ENCODE measurements at places on chromosomes 1 and 21.

- no peak for DNase-seq
Observed at GRCh38 chr1:25703671-25704266, 87.2 kb downstream of the MAN1C1 start.

DNA sequence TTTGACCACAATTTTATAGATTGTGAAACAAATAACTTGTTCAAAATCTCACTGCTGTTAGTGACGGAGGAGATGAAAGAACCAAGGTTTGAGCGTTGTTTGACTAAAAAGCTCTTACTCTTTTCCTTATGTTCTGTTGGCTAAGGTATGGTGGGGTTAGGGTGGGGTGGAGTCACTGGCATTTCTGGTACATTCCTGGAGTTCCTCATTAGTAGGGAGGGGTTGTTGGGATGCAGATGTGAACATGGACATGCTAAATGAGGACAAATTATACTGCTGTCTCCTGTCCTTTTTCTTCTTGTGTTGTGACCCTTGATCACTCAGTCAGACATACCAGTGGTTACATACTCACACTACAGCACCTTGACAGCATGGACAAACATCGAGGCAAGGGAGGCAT, 26.2 kb upstream of the CD1D start:
- DNase-seq, result no peak

GRCh38 chr1:44705470-44705869, 25.5 kb downstream of the RNU5D-1 start:
- no peak for DNase-seq

GRCh38 chr1:20949871-20950590, 162.9 kb upstream of the HP1BP3 start:
- no peak for DNase-seq

DNA sequence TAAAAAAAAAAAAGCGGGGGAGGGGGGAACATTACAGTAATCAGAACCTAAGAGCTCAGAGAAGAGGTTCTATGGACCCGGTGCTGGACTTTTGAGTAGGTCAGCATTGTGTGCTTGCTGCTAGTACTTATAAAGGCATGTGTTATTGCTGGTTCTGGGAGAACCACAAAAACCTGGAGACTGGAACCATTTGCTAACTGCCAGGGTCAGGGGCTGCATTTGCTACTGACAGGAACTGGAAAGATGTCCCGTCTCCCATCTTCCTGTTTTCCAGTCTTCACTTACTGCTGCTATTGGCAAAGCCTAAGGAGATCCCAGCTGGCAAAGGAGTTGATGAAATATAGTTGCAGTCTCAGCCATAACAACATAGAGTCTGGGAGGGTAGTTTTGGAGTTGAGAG, 4.3 kb downstream of the RNF2 start:
- no peak for DNase-seq

DNA sequence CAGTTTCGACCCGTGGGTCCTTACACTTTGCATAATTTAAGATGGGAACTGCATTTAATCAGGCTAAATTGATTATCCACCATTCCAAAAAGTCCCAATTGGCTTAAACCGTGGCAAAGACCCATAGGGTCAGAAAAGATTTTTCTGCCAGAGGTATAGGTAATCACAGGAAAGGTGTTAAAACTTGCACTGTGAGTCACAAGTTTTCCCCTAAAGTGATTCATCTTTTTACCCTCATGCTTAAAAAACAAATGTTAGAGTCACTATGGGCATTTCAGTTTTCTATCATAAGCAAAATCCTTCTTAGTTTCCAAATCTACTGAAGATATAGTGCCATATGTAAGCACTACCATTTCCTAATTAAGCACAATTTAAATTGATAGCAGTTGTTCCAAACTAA, 1079.8 kb downstream of the ADGRL2 start:
- no peak for DNase-seq

- DNase-seq, result no peak
Observed at GRCh38 chr21:18248171-18248570, 3.5 kb downstream of the CHODL start.

DNA sequence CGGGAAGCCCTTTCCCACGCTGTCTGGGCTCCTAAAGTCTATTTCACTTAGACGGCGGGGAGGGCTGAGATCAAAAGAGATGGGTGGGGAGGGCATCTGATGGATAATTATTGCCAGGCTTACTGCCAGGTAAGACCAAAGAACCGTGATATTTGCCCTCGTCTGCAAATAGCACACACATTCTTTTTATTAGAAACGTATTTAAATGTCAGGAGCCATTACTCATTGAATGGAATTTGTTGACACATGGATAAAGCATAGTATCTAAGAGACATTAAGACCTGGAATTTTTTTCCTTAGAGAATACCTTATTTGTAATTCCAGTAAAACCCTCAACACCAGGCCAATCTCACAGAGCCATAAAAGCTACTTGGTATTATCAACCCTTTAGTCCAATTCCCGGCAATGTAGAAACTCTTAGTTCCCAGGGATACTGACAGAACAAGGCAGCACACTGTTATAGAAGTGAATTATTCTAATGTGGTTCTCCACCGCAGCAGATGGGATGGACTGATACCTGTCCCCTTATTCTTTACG, 10.6 kb downstream of the URB1 start:
- DNase-seq, result no peak

DNA sequence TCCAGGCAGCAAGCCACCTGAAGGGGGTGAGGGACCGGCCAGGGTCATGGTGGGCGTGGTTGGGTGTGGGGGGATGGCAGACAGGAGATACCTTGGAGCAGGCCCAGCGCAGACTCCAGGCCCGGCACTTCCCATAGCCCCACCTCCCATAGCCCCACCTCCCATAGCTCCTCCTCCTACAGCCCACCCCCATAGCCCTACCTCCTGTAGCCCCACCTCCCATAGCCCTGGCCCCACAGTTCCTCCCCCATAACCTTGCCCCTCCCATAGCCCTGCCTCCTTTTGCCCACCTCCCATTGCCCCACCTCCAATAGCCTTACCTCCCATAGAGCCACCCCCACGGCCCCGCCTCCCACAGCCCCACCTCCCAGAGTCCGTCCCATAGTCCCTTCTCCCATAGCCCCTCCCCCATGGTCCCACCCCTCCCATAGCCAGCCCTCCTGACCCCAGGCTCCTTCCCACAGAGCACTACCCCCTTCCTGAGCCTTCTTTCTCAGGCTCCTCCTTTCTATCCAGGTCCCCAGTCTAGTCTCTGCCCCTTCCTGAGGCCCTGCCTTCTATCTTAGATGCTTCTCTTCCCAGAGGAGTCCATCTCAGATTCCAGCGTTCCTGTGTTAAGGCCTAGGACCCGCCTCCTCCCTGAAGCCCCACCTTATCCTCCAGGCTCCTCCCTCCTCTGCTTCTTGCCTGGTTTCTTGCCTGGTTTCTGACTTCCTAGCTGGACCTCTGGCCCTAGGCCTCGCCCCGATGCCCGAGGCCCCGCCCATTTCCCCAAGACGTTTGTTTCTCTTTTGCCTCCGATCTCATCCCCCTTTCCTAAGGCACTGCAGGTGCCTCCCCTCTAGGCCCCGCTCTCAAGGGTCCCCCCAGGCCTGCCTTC, 46.8 kb downstream of the PTPRU start:
- DNase-seq, result no peak

DNA sequence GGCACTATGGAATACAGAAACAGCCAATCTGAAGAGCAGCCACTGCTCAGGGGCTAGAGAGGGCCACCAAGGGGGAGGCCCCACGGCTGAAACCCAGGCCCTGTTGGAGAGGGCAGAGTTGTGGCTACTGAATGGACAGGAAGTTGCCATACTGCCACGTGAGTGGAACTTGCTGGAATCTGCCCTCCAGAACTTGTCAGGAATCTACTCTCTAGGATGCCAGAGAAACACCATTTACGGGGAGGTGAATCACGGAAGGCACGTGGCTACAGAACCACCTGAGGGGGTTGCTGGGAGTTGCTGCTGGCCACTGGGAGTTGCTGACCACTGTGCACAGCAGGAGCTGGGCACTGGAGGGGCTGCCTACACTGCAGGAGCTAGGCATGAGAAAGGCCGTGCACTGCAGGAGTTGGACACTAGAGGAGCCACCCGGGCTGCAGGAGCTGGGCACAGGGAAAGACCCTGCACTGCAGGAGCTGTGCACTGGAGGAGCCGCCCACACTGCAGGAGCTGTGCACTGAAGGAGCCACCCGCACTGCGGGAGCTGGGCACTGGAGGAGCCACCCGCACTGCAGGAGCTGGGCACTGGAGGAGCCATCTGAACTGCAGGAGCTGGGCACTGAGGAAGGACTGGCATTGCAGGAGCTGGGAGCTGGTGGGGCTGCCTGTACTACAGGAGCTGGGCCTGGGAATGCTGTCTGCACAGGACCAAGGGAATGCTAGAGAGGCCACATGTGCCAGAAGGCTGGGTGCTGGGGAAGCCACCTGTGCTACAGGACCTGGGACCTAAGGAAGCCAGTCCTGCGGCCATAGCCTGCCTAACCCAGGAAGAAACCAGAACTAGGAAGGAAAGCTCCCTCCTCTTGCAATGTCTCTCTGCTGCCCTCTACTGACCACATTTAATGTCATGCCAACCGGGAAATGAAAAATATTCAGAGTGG, 343.4 kb downstream of the MATN1 start:
- DNase-seq, result peak; percentile 7

DNA sequence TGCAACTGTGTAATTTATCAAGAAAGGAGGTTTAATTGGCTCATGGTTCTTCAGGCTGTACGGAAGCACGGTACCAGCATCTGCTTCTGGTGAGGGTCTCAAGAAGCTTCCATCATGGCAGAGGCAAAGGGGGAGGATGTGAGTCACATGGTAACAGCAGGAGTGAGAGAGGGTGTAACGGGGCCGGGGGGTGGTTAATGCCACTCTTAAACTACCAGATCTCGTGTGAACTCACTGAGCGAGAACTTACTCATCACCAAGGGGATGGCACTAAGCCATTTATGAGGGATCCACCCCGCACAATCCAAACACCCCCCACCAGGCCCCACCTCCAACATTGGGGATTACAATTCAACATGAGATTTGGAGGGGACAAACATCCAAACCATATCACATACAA, 21.0 kb upstream of the IFFO2 start:
- no peak for DNase-seq

DNA sequence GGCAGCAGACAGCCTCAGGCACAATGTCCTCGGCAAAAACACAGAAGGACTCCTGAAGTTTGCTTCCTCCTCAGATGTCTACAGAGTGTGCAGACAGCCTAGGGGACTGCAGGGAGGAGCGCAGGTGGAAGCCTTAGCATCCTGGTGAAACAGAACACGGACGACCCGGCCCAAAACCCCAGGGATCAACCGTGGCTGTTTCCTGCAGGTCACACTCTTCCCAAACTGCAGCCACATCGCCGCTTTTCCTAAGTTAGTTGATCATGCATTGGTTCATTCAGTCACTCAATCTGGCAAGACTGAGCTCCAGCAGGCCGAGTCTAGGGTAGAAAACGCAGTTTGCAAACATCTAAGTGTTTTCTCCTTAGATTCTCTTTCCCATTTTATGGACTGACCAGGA, 33.4 kb downstream of the FHAD1 start:
- DNase-seq, result no peak

- DNase-seq, result no peak
Observed at GRCh38 chr1:18077657-18078215, 29.9 kb upstream of the IGSF21 start.

DNA sequence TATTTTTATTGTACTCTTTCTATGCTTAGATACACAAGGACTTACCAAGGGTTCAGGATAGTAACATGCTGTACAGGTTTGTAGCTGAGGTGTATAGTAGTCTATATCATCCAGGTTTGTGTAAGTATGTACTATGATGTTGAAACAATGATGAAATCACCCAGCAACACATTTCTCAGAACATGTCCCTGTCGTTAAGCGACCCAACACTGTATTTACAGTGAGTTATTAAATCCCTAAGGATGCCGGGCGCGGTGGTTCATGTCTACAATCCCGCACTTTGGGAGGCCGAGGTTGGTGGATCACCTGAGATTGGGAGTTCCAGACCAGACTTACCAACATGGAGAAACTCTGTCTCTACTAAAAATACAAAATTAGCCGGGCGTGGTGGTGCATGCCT, 21.6 kb upstream of the RCOR3 start:
- no peak for DNase-seq

DNA sequence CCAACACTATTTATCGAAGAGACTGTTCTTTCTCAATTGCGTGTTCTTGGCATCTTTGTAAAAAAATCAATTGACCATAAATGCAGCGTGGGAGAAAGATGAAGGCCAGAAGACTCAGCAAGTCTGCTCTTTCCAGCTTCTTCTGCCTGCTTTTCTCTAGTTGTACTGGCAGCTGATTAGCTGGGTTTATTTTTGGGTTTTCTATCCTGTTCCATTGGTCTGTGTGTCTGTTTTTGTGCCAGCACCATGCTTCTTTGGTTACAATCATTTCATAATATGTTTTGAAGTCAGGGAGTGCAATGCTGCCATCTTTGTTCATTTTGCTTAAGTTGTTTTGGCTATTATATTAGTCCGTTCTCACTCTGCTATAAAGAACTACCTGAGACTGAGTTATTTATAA, 201.8 kb upstream of the B3GALT2 start:
- no peak for DNase-seq

GRCh38 chr1:75426688-75427087, 184.2 kb downstream of the SLC44A5 start:
- no peak for DNase-seq

DNA sequence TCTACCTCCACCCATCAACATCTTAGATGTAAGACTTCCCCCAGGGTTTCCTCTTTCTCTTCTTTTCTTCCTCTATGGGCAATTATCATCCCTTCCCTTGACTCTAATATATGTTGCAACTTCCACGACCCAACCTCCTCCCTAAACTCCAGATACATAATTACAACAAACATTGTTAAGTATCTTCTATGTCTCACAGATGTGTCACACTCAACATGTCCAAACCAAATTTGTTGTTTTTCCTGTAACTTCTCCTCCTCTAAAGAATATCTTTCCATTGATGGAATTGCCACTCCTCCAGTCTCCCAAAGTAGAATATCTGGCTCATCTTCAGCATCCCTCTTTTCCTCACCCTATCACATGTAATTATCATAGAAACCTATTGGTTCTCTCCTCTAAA, 314.2 kb downstream of the RWDD3 start:
- DNase-seq, result no peak

DNA sequence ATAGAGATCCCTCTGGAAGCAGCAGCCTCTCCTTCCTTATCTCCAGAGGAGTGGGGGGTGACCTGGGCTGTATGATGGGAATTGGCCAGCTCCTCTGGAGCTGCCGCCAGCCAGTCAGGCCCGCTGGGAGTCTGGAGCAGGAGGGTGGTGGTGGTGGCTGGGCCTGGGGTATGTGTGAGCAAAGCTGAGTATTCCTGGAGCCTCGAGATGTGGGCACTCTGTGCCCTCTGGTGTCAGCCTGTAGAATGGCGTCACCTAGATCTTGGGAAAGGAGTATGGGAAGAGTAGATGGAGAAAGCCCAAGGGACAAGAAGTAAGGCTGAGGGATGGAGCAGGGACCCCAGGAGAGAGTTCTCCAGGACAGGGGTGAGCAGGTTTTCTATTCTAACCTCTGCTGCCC, 16.0 kb downstream of the VANGL2 start:
- no peak for DNase-seq

DNA sequence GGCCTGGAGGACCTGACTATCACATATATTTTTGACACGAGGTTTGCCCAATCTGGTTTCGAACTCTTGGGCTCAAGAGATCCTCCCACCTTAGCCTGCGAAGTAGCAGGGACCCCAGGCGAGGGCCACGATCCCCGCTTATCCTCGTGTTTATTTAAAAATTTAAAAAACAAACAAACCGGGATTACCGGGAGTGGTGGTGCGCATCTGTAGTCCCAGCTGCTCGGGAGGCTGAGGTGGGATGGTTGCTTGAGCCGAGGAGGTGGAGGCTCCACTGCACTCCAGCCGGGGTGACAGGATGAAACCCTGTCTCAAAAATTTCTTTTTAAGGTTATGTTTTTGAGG, 452 bp upstream of the EXOSC10 start:
- no peak for DNase-seq

- no peak for DNase-seq
Observed at GRCh38 chr1:168752171-168752832, 23.3 kb upstream of the DPT start.

- DNase-seq, result no peak
Observed at GRCh38 chr1:209593747-209594146, 10.2 kb downstream of the CAMK1G start.

All from stimulated activated CD8-positive, alpha-beta memory T cell treated with anti-CD3 and anti-CD28 coated beads, Interleukin-4, amount 100 ng/mL, for 1 hour (primary cell).